ENCODE measurements at places on chromosomes 4 and X. TPM values are rescaled to one million over a fixed set of nuclear protein-coding genes. Genes with fewer than 3 reads are reported as not detected.

Gene MECP2
- total RNA-seq, result 20.4 TPM

Gene F9
- total RNA-seq, result not detected

Gene CDS1
- not detected for total RNA-seq

Gene KLHL4
- not detected for total RNA-seq

Gene ARMCX2
- not detected for total RNA-seq

GRCh38 chrX:48076343-48076742, 4.9 kb upstream of the ZNF630 start:
- no peak overlapping the region for H3K4me3 ChIP-seq
- peaks cover 13% of the 10 kb centered on the region for H3K4me1 ChIP-seq
- H3K36me3 ChIP-seq, result no peaks in the 10 kb centered on the region
- no peaks in the 10 kb centered on the region for H3K27me3 ChIP-seq
- no peak overlapping the region for H3K27ac ChIP-seq

DNA sequence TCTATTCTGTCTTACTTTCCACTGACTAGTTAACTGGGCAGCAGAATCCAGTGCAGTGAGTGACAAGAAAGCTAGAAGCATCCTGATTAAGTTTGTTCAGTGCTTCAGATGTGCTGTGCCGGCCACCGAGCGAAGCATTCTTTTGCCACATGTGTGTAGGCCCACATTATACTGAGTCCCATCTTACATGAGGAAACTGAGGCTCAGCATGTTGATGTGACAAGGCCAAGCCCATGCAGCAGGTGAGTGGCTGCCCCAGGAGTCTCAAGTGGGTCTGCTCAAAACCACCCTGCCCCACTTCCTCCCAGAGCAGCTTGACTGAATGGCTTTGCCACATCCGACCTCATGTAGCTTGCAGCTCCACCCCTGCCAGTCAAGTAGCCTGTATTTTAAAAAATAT, 50.5 kb downstream of the RHOH start:
- H3K27ac ChIP-seq, result peak overlapping the region; percentile 17
- peaks cover 32% of the 10 kb centered on the region for H3K36me3 ChIP-seq
- DNase-seq, result no peak
- H3K4me1 ChIP-seq, result no peaks in the 10 kb centered on the region
- no peaks in the 10 kb centered on the region for H3K27me3 ChIP-seq
- H3K4me3 ChIP-seq, result no peak overlapping the region

DNA sequence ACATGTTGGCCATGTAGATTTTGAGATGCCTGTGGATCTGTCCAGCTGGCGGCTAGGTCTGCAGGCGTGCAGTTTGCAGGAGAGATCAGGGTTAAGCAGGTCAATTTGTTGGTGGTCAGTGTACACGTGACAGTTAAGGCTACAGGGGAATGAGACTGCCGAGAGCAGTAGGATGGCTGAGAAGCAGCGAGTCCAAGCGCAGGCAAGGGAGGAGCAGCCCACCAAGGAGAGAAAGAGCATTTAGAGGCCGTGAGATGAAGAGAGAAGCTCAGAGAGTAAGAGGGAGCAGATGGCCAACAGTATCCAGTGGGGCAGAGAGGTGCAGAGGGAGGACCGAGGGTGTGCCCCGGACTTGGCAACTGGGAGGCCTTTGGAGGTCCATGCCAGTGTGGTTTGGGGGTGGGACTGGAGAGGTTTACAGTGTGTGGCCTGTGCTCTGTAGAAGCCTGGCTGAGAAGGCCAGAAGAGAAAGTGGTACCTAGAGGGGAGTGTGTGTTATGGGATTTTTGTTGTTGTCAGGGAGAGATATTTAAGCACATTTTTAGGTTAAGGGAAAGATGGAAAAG, 18.4 kb downstream of the SNX25 start:
- no peak overlapping the region for H3K4me3 ChIP-seq
- no peak overlapping the region for H3K27ac ChIP-seq
- peaks cover 26% of the 10 kb centered on the region for H3K4me1 ChIP-seq
- H3K36me3 ChIP-seq, result no peaks in the 10 kb centered on the region

DNA sequence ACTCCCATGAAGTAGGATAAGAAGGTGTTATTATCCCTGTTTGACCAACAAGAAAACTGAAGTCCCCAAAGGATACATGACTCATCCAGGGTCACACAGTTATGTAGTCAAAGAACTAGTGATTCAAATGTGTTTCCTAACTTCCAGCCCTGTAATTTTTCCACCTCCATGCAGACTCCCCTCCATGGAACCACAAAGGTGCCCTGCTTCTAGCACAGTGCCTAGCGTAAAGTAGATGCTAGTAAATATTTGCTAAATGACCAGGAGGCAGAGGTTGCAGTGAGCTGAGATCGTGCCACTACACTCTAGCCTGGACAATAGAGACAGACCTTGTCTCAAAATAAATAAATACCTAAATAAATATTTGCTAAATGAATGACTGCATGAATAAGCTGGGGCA, 55.8 kb downstream of the FRMPD3 start:
- H3K27ac ChIP-seq, result no peak overlapping the region
- no peak for DNase-seq
- H3K4me1 ChIP-seq, result peaks cover 33% of the 10 kb centered on the region
- no peaks in the 10 kb centered on the region for H3K36me3 ChIP-seq
- H3K27me3 ChIP-seq, result no peaks in the 10 kb centered on the region

GRCh38 chr4:61309616-61310015, 109.5 kb downstream of the ADGRL3 start:
- no peak for DNase-seq
- H3K27me3 ChIP-seq, result no peaks in the 10 kb centered on the region
- H3K4me1 ChIP-seq, result no peaks in the 10 kb centered on the region

DNA sequence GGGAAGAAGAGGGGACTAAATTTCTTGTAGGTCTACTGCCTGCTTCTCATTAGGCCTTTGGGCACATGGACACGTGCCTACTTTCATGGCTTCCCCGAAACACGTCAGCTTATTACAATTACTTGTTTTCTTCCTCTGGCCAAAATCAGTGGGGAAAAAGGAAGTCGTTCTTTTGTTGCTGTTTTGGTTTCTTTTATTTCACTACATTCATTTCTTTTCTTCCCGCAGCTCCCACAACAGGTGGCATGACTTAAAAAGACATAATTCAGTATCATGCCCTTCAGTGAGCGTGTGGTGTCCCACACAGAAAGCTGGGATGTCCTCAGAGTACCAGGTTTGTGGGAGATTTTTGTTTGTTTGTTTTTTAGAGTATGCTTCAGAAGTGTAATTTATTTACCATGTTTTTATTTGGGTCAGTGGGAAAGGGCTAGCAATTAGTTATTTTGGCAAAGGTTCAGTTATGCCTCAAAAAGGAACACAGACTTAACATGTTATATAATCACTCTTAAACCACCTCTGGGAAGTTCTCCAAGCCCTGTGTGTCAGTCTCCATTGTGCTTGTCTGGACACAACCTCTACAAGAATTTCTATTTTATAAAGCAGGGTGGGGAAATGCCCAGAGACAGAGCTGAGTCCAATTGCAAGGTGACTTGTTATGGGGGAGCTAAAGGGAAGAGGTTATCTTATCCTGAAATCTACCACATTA, 44.2 kb upstream of the SPRY1 start:
- no peak for DNase-seq
- no peak overlapping the region for H3K4me3 ChIP-seq

DNA sequence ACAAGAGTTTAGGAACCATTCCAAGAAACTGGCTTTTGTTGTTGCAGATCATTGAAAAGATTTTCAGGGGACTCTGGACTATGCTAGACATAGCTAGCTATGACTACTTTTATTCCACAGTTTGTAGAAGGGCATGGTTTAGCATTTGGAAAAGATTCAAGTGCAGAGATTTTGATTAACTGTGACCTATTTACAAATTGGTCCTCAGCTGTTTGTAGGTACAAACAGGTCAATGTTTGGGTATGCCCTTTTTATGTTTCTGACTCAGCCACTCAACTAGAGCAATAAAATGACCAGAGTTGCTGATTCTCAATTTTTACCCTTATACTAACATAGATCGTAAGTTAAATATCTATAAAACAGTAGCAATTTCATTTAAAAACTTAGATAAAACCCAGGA, 46.7 kb downstream of the IGFBP7 start:
- H3K36me3 ChIP-seq, result no peaks in the 10 kb centered on the region
- no peak for DNase-seq
- H3K27ac ChIP-seq, result no peak overlapping the region
- no peak overlapping the region for H3K4me3 ChIP-seq
- H3K4me1 ChIP-seq, result no peaks in the 10 kb centered on the region

DNA sequence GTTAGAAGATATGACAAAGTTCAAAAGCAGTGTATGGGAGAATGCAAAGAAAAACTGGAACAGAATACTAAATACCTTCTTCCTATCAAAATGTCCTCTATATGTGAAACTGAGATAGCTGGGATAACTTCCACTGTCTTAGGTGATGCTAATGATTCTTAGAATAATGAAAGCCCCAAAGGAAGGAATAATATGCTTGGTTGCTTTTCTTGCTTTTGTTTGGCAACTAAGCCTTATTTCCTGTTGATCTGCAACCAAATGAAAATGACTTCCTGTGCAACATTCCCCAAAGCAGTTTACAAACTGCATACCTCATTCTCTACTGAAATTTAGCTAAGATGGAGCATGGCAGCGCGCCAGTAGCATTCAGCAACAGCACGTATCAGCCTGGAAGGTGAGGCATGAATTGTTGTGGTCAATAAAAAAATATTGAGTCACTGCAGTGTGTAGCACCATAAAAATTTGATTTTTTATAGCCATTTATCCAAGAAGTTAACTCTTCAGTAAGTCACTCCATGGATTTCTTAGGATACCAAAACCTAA, 18.7 kb downstream of the NDNF start:
- no peak for DNase-seq
- no peak overlapping the region for H3K27ac ChIP-seq
- H3K4me3 ChIP-seq, result no peak overlapping the region

DNA sequence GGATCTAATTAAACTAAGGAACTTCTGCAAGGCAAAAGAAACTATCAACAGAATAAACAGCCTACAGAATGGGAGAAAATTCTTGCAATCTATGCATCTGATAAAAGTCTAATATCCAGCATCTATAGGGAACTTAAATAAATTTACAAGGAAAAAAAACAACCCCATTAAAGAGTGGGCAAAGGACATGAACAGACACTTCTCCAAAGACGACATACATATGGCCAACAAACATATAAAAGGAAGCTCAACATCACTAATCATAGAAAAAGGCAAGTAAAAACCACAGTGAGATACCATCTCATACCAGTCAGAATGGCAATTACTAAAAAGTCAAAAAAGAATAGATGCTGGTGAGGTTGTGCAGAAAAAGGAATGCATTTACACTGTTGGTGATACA, 134.8 kb upstream of the PAQR3 start:
- H3K4me1 ChIP-seq, result no peaks in the 10 kb centered on the region
- no peak overlapping the region for H3K27ac ChIP-seq
- DNase-seq, result no peak
- H3K4me3 ChIP-seq, result no peak overlapping the region

DNA sequence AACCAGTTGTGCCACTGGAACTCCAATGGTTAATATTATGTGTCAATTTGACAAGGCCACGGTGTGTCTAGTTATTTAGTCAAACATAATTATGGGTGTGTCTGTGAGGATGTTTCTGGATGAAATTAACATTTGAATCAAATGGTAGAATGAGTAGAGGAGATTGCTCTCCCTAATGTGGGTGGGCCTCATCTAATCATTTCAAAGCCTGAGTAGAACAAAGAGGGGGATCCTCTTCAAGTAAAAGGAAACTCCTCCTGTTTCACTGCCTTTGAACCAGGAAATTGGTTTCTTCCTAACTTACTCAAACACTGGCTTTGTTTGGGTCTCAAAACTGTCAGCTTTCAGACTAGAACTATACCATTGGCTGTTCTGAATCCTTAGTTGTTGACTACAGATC, 1692.1 kb downstream of the PCDH19 start:
- H3K27me3 ChIP-seq, result no peaks in the 10 kb centered on the region
- H3K36me3 ChIP-seq, result no peaks in the 10 kb centered on the region
- H3K27ac ChIP-seq, result no peak overlapping the region
- no peak for DNase-seq
- H3K4me1 ChIP-seq, result no peaks in the 10 kb centered on the region

Measured in Karpas-422 (cell line).